Suppressor macrophage (primary cell): ENCODE measurements at places on chromosomes 1 and 21.

GRCh38 chr21:33189824-33190223, 39.9 kb upstream of the IFNAR2 start:
- no peak for DNase-seq

DNA sequence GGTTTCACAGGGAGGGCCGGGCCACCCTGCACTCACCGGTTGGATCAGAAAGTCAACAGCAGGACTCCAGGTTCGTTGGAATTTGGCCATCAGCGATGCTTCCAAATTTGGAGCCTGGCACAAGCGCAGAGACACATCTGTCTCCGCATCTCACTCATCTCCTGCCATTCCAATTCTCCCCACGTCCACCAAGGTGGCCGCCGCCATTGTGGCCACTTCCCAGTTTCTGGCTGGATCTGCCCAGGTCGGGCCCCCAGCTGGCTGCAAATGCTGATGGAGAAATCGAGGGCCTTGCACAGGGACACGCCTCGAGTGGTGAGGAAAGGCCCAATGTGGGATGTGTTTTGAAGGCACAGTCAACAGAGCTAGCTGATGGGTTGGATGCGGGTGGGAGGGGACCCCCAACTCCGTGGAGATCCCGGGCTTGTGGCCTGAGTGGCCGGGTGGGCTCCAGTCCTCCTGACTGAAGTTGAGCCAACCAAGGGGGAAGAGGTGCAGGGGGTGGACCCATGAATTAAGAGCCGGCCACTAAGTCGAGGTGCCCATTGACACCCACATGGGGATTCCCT, 102.7 kb downstream of the CRYAA start:
- no peak for DNase-seq

DNA sequence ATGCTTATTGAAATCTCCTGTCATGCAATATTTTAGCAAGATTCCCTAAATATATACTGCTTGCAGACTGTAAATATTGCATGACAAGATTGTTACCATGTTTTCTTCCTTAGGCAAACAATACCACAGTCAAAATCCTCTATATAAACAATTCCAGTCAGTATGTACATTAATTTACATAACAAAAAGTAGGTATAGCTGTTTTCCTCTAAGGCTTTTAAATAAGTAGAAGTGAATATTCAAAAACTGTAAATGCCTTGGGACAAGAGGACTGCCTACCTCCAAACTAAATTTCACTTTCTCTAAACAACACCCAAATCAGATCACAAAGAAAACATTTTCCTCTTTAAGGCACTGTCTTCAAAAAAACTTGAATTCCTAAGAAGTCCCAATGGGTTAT, 17.3 kb upstream of the FOXD3 start:
- no peak for DNase-seq

DNA sequence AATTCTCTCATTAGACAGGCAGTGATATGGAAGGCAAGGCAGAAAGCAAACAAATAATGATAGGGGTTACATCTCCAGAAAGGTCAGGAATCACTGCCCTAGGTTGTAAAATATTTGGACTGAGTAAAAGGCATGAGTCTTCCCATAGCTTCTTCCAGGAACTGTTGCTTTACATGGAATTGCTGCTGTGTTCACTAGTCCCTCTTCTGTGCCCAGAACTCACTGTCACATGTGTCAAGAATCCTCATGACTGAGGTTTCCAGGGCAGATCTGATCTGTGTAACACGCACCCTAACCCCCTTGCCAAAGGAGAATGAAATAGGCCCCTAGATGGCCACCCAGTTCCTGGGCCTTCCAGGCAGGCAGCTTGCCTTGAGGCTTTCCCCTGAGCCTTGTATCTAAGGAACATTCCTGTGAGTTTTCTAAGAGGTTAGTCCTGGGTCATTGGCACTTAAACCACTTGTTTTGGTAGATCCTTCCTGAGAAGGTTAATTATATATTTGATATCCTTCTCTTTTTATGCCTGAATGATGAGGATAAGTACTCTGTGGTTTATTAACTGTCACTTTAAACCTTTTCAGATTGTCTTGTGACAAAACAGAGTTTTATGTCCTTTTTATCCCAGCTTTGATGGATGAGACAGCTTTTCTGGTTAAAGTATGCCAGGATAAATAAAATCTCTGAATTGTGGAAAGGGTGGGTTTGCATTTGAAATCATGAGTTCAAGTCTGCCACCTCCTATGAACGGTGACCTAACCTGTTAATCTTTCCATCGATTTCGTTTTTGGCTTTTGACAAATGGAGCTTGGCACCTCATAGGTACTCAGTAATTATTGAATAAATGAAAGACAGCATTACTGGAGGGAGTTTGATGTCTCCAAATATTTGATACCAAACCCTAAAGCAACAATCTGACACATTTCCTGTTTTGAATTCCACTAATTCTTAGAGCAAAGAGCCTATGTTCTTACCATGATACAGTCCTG, 163.3 kb downstream of the DHRS3 start:
- no peak for DNase-seq

DNA sequence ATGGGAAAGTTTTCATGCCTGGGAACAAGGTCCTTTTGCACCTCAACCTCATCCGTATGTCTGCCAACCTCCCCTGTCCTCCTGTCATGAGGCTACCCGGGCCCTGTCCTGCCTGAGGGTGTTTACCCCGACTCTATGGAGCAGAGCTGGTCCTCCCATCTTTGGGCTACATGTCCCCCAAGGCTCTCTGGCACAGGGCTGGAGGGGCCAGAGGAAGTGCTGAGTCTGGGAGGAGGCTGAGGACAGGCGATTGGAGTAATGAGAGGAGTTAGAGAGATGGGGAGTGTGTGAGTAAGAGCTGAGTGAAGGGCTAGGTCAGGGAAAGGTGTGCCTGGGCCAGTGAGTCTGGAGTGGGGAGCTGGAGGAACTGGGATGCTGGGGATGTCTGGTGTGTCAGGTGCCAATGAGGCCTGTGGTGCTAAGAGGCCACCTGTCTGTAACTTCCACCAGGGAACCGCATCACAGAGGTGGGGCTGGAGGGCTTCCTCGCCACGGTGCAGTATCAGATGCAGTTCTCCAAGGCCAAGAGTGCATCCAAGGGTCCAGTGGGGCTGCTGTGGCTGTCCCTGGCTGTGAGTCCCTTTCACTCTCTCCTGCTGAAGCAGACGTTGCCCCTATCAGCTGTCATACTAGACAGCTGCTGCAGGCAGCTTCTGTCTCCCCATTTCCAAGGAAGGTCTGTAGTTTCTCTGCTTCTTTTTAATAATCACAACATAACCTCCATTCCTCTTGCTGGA, 11.7 kb downstream of the LRRC71 start:
- no peak for DNase-seq

DNA sequence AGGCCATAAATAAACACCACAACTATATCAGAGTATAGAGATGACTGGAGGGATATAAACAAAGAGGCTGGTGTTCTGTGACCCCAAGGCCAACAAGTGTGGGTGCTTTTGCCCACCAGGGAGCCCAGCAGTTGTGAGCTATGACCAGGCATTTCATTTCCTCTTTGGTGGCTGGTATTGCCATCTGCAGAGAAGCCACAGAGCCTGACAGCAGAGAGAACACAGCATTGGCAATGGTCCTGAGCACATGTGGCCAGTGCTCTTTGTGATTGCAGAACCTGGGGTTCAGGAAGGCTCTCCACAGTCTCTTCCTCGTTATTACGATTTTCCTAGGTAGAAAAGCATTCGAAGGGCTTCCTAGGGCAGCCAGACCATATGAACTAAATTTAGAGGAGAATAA, 112.3 kb downstream of the TM2D1 start:
- DNase-seq = peak; percentile 65

- DNase-seq = peak; percentile 48
Observed at GRCh38 chr1:204837440-204838084, 33.1 kb upstream of the NFASC start.

DNA sequence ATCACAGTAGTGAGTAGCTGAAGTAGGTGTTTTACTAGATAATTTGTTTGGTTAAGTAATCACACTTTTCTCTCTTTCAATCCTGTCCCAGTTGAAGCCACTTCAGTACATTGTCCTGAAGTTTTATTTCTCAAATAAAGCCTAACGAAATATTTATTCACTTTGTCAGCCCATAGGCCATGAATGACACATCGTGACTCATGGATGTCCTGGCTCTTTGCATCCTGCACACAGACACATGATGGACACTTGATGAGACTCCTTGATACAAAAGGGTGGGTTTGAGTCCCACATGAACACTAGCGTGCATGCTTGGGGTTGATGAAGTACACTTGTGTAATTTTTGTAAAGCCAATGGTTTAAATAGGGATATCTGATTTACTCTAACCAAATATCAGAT, 22.7 kb upstream of the LAMC2 start:
- DNase-seq = no peak

- DNase-seq = no peak
Observed at GRCh38 chr1:197268012-197268411, at the start of gene CRB1. TSS of gene CRB1 (plus strand) at chr1:197268252. CDS start at chr1:197268413, 161 bp downstream.

DNA sequence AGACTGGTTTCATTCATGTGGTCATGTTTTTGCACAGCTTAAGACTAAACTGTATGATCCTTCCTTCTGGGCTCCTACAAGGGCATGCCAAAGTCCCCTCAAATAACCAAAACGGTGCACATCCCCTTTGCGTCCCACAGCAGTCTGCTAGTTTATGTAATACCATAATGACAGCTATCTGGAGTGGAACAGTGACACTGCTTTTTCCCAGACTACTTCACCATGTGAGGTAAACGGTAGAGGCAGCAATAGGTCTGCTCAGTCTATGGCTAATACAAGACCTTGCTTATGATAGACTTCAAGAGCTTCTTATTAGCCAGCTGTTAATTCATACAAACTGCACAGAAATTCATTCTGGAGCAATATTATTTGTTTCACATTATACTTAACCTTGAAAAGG, 395.5 kb downstream of the SMYD3 start:
- no peak for DNase-seq

DNA sequence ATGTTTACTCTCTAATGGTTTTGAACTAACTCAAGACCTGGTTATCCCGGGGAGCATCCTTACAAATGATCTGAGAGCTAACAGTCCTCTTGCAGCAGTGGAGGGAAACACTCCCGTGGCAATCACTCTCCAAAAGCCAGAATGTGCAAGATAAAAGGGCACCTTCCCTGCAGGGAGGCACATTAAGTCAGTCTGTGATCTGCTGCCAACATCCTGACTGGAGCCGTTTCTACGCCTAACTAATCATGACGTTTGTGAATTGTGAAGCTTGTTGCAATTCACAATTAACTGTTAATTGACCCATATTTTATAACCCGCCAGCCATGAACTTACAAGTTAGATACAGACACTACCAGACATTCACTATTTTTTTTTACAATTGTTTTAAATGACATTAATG, 52.1 kb upstream of the LGALS8 start:
- DNase-seq = no peak

GRCh38 chr1:167899253-167899681, 14.7 kb downstream of the ADCY10 start:
- DNase-seq = no peak

- DNase-seq = no peak
Observed at GRCh38 chr1:60359431-60359830, 285.9 kb upstream of the C1orf87 start.

- peak; percentile 53 for DNase-seq
Observed at GRCh38 chr1:204104331-204105130, 31.6 kb downstream of the SOX13 start.

DNA sequence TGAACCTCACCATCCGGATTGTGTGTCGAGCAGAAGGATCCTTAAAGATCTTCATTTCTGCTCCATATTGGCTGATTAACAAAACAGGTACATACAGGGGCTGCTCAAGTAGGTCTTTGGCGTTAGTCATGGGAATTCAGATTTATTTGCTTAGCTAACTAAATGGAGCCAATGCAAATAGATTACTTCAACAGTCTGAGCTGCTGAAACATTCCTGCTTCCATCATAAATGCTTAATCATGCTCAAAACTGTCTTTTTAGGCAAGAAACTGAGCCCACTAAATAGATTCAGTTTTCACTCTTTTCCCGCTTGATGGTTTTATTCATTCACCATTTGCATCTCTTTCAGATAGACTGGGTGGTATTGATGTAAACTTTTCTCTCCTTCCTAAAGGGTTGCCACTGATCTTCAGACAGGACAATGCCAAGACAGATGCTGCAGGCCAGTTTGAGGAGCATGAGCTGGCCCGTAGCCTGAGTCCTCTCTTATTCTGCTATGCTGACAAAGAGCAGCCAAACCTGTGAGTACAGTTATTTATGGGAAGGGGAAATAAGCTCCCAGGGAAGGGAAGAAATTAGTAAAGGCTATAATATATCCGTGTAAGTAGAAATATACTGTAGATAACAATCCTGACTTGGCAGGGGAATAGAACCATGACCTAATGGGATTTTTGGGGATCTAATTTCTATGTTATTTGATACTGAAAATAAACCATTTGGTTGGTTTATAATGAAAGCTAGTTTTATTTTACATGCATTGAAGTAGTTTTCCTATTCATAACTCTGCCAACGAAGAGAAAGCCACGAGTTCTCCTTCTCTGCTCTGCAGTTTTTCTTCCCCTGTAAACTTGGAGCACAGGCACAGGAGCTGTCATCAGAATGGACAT, 126.4 kb downstream of the VPS13D start:
- DNase-seq = no peak

DNA sequence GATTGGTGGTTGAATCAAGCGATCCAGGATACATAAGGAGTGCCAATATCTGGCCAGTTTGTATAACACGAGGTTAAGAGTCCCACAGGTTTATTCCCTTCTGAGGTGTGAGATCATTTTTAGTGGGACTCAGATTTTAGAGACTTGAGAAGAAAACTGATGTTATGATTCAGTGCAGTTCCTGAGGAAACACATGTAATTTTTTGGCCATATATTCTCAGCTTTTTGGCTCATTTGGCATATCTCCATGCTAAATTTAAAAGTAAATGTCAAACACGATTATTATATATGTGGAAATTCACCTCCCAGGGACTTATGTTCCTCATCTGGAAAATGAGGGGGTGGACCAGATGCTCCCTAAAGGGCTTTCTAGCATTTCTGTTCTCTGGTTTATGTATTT, 39.2 kb upstream of the SERBP1 start:
- no peak for DNase-seq

DNA sequence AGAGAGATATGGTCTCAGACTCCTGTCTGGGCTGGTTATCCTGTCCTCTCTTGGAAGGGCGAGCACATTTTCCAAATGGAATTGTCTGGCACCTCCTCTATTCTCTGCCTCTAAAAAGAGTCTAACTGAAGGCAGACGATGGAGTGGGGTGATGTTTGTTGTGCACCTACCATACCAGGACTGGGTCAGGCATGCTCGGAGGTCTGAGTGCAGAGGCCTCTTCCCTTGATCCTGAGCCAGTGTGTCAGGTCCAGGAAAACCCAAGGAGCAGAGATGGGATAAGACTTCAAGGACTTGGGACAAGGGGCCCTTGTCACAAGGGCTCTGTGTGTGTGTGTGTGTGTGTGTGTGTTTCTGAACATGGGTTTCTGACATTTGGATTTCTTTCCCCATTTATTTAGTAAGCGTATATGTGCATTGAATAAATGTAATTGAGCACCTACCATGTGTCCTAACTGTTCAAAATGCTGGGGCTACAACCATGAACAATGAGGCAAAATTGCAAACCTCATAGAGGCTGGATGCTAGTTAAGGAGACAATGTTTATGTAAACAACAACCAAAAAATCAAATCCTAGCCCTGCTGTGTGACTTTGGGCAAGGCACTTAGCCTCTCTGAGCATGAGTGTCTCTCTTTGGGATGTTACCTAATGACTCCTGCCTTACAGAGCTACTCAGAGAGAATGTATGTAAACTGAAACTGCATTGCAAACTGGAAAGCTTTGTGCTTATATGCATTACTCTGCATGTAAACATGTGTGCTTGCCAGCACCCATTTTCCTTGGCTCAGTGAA, 276.3 kb downstream of the FOXD2 start:
- DNase-seq = no peak

- DNase-seq = no peak
Observed at GRCh38 chr1:207670192-207670591, 25.3 kb downstream of the CR1L start.

GRCh38 chr1:44413740-44414139, 8.7 kb downstream of the RNF220 start:
- no peak for DNase-seq

- no peak for DNase-seq
Observed at GRCh38 chr1:201116091-201116490, 3.9 kb upstream of the CACNA1S start.
